ENCODE measurements at places on chromosomes 2 and 18. TPM values are rescaled to one million over a fixed set of nuclear protein-coding genes. Genes with fewer than 3 reads are reported as not detected.

DNA sequence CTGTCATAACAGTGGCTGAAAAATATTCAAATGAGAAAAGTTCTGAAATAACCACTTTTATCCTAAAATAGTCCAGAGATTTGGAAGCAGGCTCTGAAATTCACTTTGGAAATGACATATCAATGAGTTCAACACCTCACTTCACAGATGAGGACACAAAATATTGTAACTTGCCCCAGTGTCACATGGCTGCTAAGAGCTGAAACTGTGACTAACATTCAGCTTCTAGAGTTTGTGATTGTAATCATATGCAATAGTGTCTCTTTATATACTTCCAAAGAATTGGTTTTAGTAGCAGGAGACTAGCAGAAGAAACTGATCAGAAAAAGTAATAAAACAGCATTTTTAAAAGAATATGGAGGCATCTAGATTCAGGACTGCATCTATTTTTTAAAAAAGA lies 52.1 kb downstream of the SFT2D3 start:
- DNase-seq, result no peak

GRCh38 chr2:220046507-220046906 lies 419.1 kb downstream of the SLC4A3 start:
- DNase-seq, result no peak

The SAG gene
- total RNA-seq, result not detected

The CXXC1 gene
- 32.8 TPM for total RNA-seq

GRCh38 chr2:7997279-7997678 lies 684.6 kb upstream of the ID2 start:
- no peak for DNase-seq

DNA sequence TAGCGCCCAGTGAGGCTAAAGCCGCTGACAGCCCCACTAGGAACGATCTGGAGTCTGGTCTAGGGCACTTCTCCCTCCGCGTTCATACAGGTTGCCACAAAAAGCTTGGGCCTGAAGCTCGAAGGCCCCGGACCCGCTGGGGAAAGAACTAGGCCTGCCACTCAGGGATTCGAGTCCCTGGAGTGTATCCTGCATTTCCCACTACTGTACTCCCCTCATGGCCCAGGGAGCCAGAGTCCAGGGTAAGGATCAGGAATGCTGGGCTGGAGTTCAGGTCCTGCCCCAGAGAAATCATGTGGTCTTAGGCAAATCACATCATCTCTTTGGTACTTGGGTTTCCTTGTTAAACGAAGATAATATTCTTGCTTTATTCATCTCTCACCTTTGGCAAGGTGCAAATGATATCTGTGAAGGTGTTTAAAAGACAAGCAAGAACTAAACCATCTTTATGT lies 1.4 kb upstream of the ZFP36L2 start:
- DNase-seq, result no peak

GRCh38 chr2:224109751-224110150 lies 70.7 kb upstream of the SERPINE2 start:
- DNase-seq, result no peak
